ENCODE measurements at places on chromosomes 2 and 18.

DNA sequence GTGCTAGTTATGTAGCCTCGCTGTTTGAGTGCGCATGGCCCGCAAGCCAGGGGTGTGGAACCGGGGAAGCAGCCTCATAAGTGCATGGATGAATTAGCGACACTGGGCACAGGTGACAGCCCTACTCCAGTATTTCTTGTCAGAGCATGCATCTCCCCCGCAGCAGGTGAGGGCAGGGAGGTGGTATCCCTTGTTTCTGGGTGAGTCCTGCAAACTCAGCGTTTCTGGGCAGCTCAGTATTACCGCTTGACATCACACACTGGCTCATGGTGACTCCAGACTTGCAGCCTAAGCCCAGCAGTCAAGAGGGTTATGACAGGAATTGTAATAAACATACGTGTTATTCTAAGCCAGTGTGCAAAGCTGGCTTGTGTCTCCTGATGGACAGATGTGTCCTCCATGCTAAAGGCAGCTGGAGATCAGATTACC is 2.5 kb downstream of the CABLES1 start:
- no peak for DNase-seq

DNA sequence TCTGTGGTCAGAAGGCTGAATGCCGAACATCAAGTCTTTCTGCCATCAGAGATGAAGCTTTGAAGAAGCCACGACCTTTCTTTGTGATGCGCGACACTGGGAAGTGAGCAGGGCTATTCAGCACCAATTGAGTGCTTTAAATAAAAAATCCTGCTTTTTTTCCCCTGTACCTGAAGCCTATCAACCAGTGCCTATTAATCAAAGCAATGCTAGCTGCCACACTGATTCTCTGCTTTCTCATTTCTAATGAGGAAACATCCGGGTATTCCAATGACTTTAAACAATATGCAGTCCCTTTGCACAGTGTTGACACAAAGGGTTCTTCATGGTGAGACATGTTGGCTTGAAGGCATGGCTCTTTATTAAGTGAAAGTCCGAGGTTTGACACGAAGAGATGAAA is 88.0 kb downstream of the GALR1 start:
- DNase-seq, result no peak

GRCh38 chr2:204581946-204582345 is 36.7 kb downstream of the PARD3B start:
- no peak for DNase-seq

DNA sequence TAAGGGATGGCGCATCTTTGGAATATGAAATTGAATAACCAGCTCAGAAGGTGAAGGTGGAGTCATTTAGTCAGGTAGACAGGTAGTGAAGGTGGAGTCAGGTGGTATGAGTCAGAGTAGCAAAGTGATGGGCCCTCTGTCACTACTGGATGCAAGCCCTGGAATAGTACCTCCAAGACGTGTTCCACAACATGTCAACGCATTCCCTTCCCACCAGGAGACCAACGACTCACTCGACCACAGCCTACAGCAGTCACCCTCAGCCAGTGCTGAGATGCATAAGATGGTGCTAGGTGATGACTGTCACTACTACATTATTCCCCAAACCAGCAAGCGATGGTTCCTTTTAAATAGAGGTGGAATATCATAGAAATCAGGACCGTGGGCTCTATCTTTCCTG is 6.8 kb downstream of the CPLX4 start:
- DNase-seq, result peak; percentile 75

GRCh38 chr2:234949762-234950434 is 1.9 kb upstream of the SH3BP4 start:
- DNase-seq, result peak; percentile 99

GRCh38 chr2:206886696-206887095 is 52.6 kb upstream of the CPO start:
- DNase-seq, result no peak

GRCh38 chr2:195575879-195576401 is 81.1 kb upstream of the SLC39A10 start:
- DNase-seq, result peak; percentile 92

DNA sequence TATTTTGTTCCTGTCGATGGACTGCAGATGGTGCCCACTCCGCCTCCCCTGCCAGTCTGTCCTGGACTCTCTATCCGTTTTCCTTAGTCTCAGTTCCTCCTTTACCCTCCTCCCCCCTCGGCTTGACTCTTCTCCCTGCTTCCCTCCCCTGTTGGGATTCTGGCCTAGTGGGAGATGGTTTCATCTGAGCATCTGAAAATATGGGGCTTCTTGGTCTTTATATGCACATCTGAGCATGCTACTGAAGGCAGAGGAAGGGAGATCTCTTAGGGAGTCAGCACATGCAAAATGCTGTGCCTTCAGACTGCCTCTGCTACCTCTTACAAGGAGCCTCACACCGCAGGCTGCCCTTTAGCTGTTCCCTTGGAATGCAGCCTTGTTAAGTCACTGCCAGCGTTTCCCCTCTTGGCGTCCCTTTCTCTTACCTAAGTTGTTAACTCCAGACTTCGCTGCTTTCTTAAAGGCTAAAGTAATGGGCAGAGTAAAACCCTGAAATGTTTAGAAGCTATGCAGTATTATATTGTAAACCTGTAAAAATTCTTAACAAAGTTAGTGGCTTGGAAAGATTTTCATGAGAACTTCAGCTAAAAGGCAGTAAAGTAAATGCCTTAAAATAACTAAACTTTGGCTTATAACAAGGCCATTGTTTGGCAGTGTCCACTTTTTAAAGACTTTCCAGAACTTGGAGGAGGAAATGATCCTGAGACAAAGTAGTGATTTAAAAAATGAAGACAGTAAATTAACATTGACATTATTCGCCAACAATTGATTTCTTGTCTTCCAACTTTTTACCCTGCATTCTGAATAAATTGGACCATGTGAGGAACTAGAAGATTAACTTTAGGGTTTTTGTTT is 49.8 kb downstream of the LDLRAD4 start:
- DNase-seq, result no peak

GRCh38 chr2:172642301-172643020 is 86.6 kb downstream of the PDK1 start:
- DNase-seq, result no peak

- DNase-seq, result no peak
Measured at GRCh38 chr2:204495381-204495780, 49.9 kb upstream of the PARD3B start.

DNA sequence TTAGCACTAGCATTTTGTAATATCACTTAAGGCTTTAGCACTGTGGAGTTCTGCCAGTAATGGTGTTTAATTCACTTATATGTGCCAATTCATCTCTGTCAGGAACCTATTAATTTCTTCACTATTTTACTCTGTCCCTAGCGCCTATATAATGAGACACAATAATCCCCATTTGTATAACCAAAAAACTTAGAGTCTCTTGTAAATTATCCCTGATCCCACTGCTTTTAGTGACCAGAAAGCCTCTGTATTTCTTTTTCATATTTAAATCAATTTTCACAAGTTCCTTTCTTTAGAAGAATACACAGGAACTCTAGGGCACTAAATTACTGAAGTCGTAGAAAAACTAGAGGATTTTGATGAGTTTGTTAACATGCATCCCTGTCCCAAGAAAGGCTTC is 242.7 kb upstream of the NRP2 start:
- no peak for DNase-seq

- DNase-seq, result no peak
Measured at GRCh38 chr18:65527879-65528633, 222.8 kb upstream of the CDH7 start.

DNA sequence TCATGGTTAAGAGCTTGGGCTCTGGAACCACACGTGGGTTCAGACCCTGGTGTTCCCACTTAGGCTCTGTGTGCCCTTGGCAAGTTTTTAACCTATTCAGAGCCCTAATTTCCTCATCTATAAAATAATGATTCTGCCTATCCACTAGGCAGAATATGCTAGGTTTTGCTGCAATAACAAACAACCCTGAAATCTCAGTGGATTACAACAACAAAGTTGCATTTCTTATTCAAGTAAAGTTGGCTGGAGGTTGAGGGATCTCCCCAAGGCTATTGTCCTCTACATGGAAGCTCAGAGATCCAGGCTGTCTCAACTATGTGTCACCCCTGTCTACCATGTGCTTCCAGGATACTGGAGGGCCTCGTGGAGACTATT is 275.4 kb upstream of the SIX2 start:
- no peak for DNase-seq

DNA sequence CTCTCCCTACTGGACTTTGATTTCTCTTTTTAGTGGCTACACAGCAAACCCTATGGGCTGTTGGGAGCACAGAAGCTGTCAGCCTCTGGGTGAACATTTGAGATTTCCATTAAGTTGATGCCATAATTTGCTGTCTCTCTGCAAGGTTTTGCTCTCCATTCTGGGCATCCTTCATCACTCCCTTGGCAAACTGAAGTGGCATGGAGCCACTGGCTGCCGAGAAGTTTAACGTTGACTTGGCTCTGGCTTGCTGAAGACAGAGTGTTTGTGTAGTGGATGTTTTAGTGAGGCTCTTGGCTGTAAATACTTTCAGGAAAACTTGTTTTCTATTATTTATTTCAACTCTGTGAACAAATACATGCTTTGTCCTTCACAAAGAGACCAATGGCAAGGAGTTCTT is 91.5 kb downstream of the ALK start:
- DNase-seq, result no peak

DNA sequence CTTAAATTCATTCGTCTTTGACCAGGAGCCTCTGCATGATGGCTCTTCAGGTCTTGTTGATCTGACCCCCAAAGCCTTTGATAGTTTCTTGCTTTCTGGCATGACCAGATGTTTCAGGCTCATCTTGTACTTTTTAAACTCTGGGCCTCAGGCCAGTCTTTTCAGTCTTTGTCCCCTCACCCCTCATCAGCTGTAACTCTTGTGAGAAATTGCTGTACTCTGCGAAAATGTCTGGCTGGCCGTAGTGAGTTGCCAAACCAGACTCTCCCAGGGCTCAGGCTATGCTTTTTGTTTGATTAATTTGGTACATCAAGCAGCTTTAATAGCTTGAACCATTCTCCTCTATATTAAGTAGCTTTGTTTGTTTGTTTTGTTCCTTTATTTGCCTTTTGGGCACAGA is 75.9 kb downstream of the BABAM2 start:
- no peak for DNase-seq

DNA sequence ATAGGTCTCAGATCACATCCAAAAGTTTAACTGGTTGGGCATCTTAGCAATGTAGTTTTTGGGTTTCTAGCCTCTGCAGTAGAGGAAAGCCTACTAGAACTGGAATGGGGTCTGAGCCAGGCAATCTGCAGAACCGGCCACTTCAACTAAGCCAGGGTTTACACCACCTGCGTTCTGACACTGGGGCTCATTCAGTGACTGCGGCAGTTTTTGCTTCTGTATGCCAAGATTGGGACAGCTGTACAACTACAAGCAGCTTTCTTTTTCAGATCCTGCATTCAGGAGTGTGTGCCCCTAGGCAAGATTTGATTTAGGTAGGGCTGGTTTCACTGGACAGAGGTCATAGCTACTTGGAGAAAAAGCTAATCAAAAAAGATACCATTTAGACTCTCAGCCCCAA is 43.7 kb upstream of the IGFBP5 start:
- DNase-seq, result no peak

GRCh38 chr2:100228967-100229366 is 86.6 kb upstream of the AFF3 start:
- DNase-seq, result peak; percentile 15

GRCh38 chr2:199869227-199869541 is 18.2 kb upstream of the FTCDNL1 start:
- DNase-seq, result no peak

- DNase-seq, result no peak
Measured at GRCh38 chr2:85215448-85216401, 82.5 kb downstream of the TCF7L1 start.

DNA sequence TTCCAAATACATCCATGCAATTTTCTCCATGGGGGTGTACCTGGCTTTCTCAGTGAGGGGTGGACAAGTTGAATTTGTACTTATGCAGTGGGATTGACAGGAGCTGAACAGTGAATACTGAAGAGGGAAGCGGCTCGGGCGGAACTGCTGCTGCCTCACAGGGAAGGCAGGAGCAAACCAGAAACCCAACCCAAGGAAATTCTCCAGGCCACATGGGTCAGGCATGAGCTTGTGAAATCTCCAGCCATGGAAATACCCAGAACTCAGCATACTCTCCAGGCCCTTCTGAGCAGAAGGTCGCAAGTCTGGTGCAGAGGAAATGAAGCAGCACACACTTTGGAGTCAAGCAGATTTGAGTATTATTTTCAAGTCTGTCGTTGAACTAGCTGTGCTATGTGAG is 26.5 kb upstream of the INO80C start:
- DNase-seq, result no peak

- peak; percentile 57 for DNase-seq
Measured at GRCh38 chr18:58045242-58046092, 1.4 kb downstream of the NEDD4L start.

DNA sequence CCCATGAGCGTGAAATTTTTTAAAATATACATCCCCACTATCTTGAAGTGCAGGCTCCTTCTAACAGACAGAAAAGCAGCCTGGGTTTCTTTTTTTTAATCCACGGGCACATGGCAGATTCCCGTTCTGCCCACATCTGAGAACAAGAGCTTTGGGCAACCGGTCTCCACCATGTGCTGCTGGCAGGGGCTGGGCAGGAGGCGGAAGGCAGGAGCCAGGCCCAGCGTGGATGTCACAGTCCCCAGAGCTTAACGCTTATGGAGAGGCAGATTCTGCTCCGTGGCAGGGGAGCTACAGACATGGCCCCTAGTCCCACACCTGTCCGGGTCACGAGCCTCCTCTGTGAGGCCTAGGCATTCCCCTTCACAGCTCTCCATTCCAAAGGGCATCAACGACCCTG is 503.0 kb upstream of the MYT1L start:
- DNase-seq, result no peak

GRCh38 chr2:171595896-171596295 is 73.6 kb downstream of the CYBRD1 start:
- peak; percentile 92 for DNase-seq

GRCh38 chr2:105858868-105859693 is 114.4 kb downstream of the NCK2 start:
- no peak for DNase-seq

DNA sequence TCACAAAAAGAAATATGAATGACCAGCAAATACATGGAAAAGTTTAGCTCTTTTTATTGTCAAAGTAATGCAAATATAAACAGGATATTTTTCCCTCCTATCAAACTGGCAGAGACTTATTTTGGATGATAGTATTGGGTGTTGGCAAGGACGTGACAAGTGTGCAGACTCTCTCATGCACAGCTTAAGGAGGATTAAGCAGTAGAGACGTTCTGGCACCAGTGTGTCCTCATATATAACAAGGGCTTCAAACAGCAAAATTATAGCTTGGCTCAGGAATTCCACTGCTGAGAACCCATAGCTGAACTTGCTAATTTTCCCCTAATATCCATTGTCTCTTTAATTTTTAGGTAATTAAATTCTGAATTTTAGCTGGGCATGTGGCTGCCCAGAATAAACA is 114.4 kb downstream of the FAM124B start:
- DNase-seq, result no peak

GRCh38 chr2:184359379-184359778 is 238.9 kb upstream of the ZNF804A start:
- DNase-seq, result no peak

DNA sequence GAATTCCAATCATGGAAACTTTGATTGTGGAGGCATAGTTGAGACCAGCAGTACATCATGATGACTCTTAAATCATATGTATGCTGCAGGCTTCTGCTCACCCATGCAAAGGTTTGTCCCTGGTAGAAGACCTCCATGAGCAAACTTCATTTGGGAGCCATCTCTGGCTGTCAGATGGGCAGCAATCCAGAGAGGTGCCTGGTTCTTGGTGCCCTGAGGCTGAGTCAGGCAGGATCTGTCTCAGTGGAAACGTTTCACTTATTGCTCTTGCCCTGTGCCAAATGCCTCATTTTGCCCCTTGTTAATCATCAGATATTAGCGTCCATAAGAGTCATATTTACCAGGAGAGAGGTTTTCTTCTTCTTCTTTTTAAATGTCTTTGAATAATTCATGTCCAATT is 151.5 kb upstream of the CELF4 start:
- no peak for DNase-seq

All from ELR (cell line).